ENCODE measurements at places on chromosomes 5 and 9.

GRCh38 chr9:72354704-72355103 is 10.3 kb downstream of the ZFAND5 start:
- no peak for DNase-seq

- DNase-seq = no peak
Observed at GRCh38 chr5:135223891-135224625, 175.0 kb downstream of the MACROH2A1 start.

- no peak for DNase-seq
Observed at GRCh38 chr5:163727028-163727427, 221.6 kb downstream of the MAT2B start.

GRCh38 chr9:17757816-17758215 is 178.9 kb downstream of the SH3GL2 start:
- DNase-seq = peak; percentile 1

DNA sequence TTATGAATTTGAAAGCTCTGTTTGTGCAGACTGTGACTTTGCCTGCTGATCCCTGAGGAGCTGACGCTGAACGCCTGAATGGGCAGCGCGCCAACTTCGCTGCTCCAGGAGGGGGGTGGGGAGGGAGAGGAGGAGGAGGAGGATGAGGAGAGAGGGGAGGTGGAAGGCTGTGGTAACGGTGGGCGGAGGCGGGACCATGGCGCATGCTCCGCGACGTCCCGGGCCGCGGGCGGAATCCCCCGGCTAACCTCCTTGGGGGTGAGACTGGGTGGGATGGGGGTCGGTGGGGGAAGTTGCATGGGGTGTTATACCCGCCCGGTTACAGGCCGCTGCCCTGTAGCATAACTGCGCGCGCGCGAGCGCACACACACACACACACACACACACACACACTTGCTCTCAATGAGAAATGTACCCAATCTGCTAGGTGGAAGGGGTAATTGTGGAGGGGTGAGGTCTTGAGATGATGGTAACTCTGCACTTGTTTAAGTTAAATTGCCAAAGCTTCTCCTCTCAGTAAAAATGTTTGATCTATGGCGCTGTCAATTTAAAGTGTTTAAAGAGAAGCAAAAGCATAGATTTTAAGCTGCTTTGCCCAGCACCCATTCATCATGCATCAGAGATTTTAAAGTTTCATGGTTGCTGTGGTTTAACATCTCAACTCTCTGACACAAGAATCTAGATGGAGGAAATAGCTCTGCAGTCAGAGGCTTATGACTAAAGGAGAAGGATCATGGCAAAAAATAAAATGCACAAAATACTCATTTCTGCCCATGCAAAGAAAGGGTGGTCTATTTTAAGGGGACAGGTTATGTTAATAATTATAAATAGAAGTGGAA is 76.6 kb upstream of the TBCA start:
- peak; percentile 60 for DNase-seq

DNA sequence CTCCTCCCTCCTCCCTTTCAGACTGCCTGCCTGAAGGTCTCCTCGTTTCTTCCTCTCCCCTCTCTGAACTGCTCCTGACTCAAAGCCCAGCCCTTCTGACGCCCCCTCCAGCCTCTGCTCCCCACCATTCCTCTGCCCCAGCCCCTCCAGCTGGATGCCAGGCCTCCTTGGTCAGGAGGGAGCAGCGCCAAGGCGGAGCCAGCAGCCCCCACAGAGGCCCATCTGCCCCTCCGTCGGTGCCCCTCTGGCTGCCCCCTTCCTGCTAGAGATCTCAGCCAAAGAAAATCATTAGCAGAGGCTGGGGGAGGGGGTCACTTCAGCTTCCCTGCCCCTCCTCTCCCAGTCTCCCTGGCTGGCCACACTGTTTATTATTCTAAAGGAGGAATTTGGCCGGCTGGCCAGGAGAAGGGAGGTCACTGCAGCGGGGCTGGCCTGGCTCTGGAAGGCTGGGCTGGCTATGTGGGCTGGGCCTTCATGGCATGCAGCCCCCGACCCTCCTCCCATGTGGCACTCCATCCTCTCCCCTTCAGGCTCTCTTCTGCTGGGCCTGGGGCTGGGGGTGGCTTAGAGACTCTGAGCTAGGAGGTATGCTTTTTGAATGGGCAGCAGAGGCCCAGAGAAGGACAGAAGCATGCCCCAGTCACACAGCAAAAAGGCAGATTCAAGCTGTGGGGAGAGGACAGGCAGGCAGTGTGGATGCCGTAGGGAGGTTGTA is 16.9 kb downstream of the PDGFRB start:
- DNase-seq = peak; percentile 87

DNA sequence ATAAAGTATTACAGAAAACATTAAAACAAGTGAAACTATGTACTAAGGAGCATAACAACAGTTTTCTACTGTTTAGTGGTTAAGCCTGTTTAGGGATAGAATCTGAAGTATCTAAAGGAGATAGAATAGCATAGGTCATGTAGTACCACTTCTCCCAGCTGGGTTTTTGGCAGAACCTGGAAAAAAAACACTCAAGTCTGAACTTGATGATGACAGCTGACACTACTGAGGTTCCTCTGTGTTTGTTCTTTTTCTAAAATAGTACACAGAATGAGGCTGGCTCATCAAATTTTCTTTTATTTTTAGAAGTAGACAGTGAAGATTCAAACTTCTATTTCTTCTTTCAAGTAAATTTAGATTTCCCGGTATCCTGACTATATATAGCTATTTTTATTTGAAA is 203.8 kb upstream of the ACO1 start:
- no peak for DNase-seq

- peak; percentile 98 for DNase-seq
Observed at GRCh38 chr5:139635606-139636206, 12.4 kb upstream of the CXXC5 start.

DNA sequence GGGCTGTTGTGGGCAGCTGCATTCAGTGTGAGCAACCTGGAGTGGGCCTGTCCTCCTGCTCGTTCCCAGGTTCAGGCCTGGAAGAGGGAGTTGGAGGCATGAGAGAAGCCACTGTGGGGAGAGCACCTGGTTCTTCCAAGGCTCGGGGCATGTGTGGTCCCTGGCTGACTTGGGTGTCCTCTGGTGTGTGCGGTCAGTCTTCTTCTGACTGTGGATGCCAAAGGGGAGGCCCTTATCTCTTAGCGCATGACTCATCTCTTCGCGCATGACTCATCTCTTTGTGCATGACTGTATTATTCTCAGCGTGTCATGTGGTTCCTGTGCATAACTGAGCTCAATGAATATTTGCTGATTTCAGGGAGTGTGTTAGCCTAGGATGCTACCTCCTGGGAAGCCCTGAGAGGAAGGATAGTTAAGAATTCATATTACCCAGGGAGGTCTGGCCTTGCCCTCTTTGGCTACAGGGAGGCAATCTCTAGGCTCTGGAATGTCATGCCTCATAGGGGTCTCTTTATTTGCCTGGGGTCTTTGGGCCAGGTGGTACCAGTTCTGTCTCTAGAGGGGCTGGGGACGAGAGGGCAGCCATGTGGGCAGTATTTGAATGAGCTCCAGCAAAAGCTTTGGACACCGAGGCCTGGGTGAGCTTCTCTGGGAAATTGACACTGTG is 188.7 kb downstream of the HSPA4 start:
- DNase-seq = peak; percentile 96

DNA sequence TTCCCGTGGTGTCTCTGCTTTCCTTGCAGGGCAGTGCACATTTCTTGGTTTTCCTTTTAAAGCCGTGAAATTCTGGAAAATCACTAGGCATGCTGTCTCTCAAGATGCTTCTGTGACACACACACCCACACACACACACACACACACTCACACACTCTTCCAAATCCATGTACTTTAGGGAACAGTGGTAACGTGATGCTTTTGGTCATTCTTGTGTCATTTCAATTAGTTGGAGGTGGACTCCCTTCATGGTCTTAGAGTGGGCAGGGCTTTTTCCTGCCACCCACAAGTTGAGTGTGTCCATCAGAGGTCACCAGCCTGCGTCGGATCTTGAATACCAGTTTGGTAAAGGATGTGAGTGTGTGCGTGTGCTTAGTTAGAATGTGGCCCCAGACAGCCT is 64.4 kb downstream of the DMRT1 start:
- no peak for DNase-seq

DNA sequence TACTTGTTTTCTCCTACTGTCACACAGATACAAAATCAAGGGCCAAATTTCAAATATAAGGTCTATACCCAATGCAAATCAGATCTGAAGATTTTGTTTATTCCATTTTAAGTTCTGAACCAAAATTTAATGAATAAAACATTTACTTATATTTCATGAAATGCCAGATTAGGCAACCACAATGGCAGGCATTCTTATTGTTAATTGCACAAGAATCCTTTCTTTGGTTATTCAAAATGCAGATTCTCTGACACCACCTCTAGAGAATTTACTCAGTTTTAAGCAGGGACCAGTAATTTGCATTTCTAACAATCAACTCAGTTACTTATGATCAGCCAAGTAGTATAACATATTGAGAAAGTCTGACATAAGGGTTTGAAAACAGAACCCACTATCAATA is 972.4 kb upstream of the ACO1 start:
- DNase-seq = no peak

DNA sequence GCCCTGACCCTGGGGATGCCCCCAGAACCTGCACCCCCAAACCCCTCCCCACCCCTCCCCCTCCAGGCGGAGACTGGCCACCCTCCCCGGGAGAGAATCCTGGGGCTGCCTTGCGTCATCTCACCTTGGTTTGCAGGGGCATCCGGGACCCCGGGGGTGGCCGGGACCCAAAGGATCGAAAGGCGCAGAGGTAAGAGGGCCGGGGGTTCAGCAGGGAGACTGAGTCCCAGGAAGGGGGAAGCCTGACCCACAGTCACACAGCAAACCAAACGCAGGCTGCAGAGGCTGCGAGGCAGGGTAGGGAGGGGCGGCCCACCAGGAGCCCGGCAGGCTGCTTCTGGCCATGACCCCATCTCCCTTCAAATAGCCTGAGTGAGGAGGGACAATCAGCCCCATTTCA is 33.8 kb upstream of the ORM1 start:
- no peak for DNase-seq

GRCh38 chr5:156687514-156687913 is 162.6 kb upstream of the PPP1R2B start:
- no peak for DNase-seq

DNA sequence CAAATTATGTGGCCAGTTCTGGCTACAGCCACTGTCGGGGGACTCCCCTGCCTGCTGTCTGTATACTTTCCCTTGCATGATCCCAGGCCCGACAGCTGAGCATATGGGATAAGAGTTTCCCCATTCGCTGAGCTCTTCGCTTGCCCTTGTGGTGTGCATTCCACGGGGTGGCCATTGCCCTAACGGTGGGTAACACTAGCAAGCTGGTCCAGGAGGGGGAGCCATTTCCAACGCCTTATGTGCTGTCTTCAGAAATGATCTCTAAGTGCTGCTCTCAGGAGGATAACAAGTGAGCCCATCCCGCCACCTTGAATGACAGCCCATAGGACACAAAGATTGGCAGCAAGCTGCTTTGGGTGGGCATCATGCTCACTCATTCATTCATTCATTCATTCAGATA is 190.9 kb downstream of the FSTL4 start:
- DNase-seq = peak; percentile 14

DNA sequence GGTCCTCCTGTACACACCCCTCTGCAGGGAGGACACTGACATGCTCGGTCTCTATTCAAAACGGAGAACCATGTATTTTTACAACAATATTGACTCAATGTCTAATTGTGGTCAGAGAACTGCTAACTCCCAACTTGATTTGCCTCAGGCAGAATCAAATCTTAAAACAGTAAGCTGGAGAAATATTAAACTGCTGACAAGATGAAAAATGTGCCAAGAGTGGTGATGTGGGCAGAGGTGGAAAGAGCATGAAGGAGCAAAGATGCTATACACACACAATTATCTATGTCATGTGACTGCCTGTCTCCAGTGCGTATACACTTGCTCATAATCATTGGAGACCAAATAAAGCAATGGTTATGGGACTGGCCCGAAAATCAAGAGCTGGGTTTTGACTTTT is 556.1 kb upstream of the ZNF608 start:
- no peak for DNase-seq

- DNase-seq = no peak
Observed at GRCh38 chr9:112640311-112640710, 77.6 kb downstream of the INIP start.

GRCh38 chr5:66892716-66893115 is 296.5 kb downstream of the MAST4 start:
- no peak for DNase-seq

- no peak for DNase-seq
Observed at GRCh38 chr9:17631396-17631795, 52.5 kb downstream of the SH3GL2 start.

GRCh38 chr9:35972093-35972492 is 14.1 kb upstream of the OR2S2 start:
- no peak for DNase-seq

DNA sequence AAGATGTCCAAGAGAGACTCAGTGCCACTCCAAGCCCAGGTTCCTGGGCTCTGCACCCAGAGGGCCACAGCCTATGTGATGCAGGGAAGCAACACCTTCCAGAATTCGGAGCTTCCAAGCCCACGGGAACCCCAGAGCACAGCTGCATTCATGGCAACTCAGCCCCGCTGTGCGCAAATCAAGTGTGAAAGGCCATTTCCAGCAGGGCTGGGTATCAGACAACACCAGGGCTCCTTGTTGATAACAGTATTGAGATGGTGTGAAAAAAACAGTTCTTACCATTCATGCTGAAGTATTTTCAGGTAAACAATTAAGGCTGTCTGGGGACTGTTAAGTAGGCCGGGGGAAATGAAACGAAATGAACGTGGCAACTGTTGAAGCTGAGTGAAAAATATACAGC is 10.1 kb downstream of the ROR2 start:
- DNase-seq = no peak

DNA sequence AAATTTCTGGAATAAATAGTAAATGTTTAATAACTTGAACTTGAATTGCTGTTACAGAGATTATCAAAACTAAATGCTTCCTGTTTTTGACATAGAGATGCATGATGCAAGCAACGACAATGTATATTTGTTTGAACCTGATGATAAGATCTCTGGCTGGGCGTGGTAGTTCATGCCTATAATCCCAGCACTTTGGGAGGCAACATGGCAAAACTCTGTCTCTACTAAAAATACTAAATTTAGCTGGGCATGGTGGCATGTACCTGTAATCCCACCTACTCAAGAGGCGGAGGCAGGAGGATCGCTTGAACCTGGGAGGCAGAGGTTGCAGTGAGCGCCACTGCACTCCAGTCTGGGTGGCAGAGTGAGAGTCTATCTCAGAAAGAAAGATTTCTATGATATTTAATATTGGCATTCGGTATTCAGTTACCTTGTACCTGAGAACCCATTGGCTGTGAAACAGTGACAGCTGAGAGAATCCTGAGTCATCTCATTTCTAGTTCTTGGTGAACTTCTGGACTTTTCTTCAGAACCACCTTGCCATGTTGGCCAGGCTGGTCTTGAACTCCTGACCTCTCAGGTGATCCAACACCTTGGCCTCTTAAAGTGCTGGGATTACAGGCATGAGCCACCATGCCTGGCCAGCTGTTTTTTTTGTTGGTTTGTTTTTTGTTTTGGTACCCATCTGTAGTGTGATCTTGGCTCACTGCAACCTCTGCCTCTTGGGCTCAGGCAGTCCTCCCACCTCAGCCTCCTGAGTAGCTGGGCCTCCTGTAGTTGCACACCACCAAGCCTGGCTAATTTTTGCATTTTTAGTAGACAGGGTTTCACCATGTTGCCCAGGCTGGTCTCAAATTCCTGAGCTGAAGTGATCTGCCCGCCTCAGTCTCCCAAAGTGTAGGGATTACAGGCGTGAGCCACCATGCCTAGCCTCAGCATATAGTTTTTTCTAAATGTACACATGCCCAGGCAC is 10.0 kb upstream of the FGF18 start:
- no peak for DNase-seq
